Memory B cell (primary cell): ENCODE measurements at places on chromosomes 4 and X.

DNA sequence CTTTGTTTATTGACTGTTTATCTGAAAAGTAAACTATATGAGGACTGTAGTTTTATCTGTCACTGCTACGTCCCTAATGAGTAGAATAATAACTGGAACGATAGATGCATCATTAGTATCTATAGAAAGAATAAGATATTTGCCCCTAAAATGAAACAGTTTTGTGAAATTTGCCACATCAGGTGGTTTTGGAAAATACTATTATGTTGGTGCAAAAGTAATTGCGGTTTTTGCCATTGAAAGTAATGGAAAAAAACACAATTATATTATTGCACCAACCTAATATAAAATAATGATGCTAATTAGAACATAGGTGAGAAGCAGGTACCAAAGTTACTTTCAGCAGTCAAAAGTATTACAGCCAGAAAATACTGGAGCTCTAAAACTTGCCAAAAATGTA lies 158.3 kb downstream of the PABPC4L start:
- DNase-seq = no peak

DNA sequence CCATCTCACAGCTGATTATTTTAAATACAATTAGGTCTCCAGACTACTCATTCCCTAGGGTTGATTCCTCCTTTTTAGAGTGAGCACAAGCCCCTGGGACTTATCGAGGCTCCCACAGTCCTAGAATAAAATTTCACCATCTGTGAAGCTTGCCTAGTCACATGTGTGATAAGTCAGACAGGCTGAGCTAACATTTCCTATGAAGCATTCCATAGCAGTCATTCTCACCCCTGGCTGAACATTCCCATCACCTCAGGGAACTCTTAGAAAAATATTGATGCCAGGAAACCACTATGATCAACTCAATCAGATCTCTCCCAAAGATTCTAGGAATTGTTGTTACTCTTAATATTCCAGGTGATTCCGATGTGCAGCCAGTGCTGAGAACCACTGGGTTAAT lies 37.7 kb downstream of the ARHGEF9 start:
- no peak for DNase-seq

- DNase-seq = no peak
Observed at GRCh38 chr4:140693562-140693961, 62.6 kb downstream of the TBC1D9 start.

DNA sequence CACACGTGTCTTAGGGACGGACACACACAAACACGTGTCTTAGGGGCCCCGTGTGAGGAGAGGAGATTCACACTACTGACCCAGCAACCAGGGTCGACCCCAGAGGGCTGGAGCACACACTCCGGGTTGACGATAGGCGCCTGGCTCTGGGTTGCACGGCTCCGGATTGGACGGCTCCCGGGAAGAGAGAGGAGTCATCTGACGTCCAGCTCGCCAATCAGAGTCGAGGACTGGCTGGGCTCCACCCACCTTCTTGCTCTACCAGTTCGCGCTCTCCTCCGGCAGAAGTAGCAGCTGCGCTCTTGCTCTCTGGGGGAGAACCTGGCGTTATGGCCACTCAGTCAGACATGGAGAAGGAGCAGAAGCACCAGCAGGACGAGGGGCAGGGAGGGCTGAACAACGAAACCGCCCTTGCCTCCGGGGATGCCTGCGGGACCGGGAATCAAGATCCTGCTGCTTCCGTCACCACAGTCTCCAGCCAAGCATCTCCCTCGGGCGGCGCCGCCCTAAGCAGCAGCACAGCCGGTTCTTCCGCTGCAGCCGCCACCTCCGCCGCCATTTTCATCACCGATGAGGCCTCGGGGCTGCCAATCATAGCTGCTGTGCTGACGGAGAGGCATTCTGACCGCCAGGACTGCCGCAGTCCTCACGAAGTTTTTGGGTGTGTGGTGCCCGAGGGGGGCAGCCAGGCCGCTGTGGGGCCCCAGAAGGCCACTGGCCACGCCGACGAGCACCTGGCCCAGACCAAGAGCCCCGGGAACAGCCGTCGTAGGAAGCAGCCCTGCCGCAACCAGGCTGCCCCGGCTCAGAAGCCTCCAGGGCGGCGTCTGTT lies 74.3 kb downstream of the NUDT10 start:
- no peak for DNase-seq

GRCh38 chrX:38929966-38930421 lies 128.7 kb downstream of the MID1IP1 start:
- DNase-seq = no peak

- no peak for DNase-seq
Observed at GRCh38 chrX:333611-334311, 15.2 kb upstream of the GTPBP6 start.

- no peak for DNase-seq
Observed at GRCh38 chr4:94978904-94979303, 221.1 kb downstream of the BMPR1B start.

- no peak for DNase-seq
Observed at GRCh38 chr4:156475322-156475721, 496.3 kb downstream of the PDGFC start.
